ENCODE measurements at places on chromosomes 16 and 17. TPM values are rescaled to one million over a fixed set of nuclear protein-coding genes. Genes with fewer than 3 reads are reported as not detected.
A peak's percentile ranks its signal among the peaks of the same experiment; 100 is the strongest.

GRCh38 chr17:57537524-57538410, 207.3 kb downstream of the CCDC182 start:
- no peak for DNase-seq
- H3K36me3 ChIP-seq = no peaks in the 10 kb centered on the region
- peaks cover 27% of the 10 kb centered on the region for H3K4me1 ChIP-seq
- H3K27me3 ChIP-seq = no peaks in the 10 kb centered on the region

Gene MMP2
- total RNA-seq = 280 TPM

- no peaks in the 10 kb centered on the region for H3K27me3 ChIP-seq
- no peaks in the 10 kb centered on the region for H3K36me3 ChIP-seq
- H3K4me1 ChIP-seq = no peaks in the 10 kb centered on the region
- H3K27ac ChIP-seq = no peak overlapping the region
Measured at GRCh38 chr17:34511931-34512330, 67.5 kb upstream of the TMEM132E start.

Gene PPP1R1B
- 8.4 TPM for total RNA-seq

GRCh38 chr16:81635063-81635937, 143.8 kb upstream of the PLCG2 start:
- peaks cover 26% of the 10 kb centered on the region for H3K4me1 ChIP-seq
- no peaks in the 10 kb centered on the region for H3K36me3 ChIP-seq
- no peak overlapping the region for H3K27ac ChIP-seq
- H3K27me3 ChIP-seq = no peaks in the 10 kb centered on the region
- no peak for DNase-seq

- H3K27ac ChIP-seq = no peak overlapping the region
- H3K27me3 ChIP-seq = no peaks in the 10 kb centered on the region
- no peaks in the 10 kb centered on the region for H3K4me1 ChIP-seq
- no peaks in the 10 kb centered on the region for H3K36me3 ChIP-seq
- H3K4me3 ChIP-seq = no peak overlapping the region
Measured at GRCh38 chr17:33124871-33125551, 133.4 kb downstream of the SPACA3 start.

Gene KRTAP3-1
- total RNA-seq = not detected

Gene SHCBP1
- total RNA-seq = 0.36 TPM

Gene TBC1D3H
- total RNA-seq = not detected

DNA sequence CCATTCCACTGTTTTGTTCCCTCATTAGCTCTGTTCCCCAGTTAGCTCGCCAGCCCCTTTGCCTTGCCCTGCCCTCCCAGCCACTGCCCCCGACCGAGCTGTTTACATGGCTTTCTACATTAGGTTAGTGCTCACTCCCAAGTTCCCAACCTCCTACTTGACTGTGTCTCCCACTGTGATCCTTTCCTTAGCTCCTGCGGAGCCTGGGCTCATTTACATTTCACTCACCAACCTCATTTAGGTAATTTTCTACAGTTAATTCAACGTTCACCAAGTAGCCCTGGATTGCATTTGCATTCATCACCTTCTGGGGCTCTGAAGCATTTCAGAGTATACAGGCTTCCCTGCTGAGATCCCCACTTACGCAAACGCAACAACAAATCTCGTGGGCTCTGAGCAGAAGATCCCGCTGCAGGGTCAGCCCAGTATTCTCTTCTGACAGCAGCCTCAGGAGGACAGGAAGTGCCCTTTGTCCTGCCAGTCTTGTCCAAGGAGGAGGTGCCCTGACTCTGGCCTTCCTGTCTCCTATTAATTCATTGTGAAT, 325.8 kb upstream of the CCL2 start:
- no peaks in the 10 kb centered on the region for H3K36me3 ChIP-seq
- peaks cover 8% of the 10 kb centered on the region for H3K27me3 ChIP-seq
- H3K4me3 ChIP-seq = no peak overlapping the region
- H3K4me1 ChIP-seq = no peaks in the 10 kb centered on the region
- H3K27ac ChIP-seq = no peak overlapping the region

Gene B4GALNT2
- total RNA-seq = not detected

- H3K27ac ChIP-seq = no peak overlapping the region
- peaks cover 4% of the 10 kb centered on the region for H3K4me1 ChIP-seq
- DNase-seq = peak; percentile 70
- no peaks in the 10 kb centered on the region for H3K27me3 ChIP-seq
Measured at GRCh38 chr16:58409316-58409973, 17.2 kb downstream of the GINS3 start.

GRCh38 chr17:45971698-45972141, 27.3 kb upstream of the STH start:
- no peaks in the 10 kb centered on the region for H3K36me3 ChIP-seq
- no peak overlapping the region for H3K27ac ChIP-seq
- DNase-seq = no peak
- peaks cover 12% of the 10 kb centered on the region for H3K4me1 ChIP-seq
- H3K4me3 ChIP-seq = no peak overlapping the region

DNA sequence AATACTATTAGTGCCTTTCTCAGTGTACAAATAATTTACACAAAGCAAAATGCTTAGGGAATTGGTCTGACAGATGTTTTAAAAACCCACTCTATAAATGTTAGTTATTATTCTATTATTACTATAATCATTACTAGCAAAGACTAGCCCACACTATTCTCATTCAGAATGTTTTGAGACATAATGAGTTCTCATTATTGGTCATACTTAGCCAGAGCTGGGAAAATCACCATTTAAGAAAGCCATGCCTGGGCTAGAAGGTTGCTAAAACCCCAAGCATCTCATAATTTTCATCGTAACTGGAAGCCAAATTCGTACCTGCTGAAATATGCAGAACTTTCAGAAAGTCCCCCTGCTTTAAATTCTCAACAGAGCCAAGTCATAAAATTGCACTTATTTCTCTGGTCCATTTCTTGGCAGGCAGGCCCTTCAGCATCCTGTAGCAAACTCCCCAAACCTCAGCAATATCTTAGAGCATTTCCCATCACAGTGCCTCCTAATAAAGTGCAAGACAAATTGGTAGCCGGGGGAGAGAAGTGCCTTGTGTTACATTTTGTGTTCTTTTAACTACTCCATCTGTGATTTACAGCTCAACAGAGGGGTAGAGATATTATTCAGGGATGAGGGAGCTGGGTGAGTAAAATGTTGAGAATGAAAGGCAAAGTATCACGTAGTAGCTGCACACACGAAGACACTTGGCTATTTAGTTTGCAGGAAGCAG, 79.8 kb upstream of the ADAMTS18 start:
- no peaks in the 10 kb centered on the region for H3K27me3 ChIP-seq
- no peaks in the 10 kb centered on the region for H3K4me1 ChIP-seq
- H3K4me3 ChIP-seq = no peak overlapping the region
- DNase-seq = no peak
- H3K27ac ChIP-seq = no peak overlapping the region

GRCh38 chr17:72338847-72339790, 218.3 kb downstream of the SOX9 start:
- DNase-seq = no peak
- H3K27ac ChIP-seq = no peak overlapping the region
- peaks cover 27% of the 10 kb centered on the region for H3K4me1 ChIP-seq
- H3K27me3 ChIP-seq = peaks cover 4% of the 10 kb centered on the region
- no peaks in the 10 kb centered on the region for H3K36me3 ChIP-seq

Gene CDR2L
- total RNA-seq = 10.5 TPM

- H3K4me3 ChIP-seq = no peak overlapping the region
- peaks cover 70% of the 10 kb centered on the region for H3K4me1 ChIP-seq
- DNase-seq = peak; percentile 68
- H3K27me3 ChIP-seq = no peaks in the 10 kb centered on the region
- H3K27ac ChIP-seq = peak overlapping the region; percentile 58
Measured at GRCh38 chr17:66507103-66507923, 204.9 kb downstream of the PRKCA start.

DNA sequence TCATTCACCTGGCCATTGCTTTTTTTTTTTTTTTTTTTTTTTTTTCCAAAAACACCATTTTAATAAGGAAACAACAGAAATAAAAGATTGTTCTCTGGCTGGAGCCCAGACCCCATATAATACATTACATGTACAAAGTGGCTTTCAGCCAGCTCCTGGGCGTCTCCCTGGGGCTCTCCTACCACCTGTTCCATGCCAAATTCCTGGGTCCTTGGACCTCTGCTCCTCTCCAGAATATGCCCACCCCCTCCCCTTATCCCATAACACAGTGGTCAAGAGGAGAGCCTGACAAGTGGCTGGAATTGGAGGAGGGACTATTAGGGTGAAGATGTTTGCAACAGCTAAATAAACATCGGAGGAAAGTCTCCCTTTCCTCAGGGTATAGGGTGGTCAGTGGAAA, 3.6 kb upstream of the PHF12 start:
- no peak overlapping the region for H3K27ac ChIP-seq
- H3K4me1 ChIP-seq = peaks cover 10% of the 10 kb centered on the region

DNA sequence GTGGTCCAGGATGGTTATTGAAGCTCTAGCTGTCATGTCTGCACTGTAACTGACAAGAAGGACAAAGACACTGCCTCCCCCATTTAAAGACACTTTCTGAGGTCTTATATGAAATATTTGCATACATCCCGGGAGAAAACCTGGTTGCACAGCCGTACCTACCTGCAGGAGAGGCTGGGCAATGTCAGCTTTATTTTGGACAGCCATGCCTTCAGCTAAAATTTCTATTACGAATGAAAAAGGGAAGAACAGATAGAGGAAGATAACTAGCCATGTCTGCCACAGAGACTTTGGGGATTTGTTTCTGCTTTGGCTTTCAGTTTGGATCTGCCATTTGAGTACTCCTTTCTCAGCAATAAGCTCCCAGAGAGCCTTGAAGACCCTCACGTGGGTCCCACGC, 19.0 kb downstream of the SLC7A6 start:
- DNase-seq = no peak
- H3K4me3 ChIP-seq = no peak overlapping the region
- H3K27ac ChIP-seq = peak overlapping the region; percentile 31
- H3K4me1 ChIP-seq = no peaks in the 10 kb centered on the region
- no peaks in the 10 kb centered on the region for H3K36me3 ChIP-seq
- H3K27me3 ChIP-seq = no peaks in the 10 kb centered on the region

Gene UBB
- 892 TPM for total RNA-seq

GRCh38 chr16:81590714-81591544, 146.3 kb downstream of the CMIP start:
- peaks cover 10% of the 10 kb centered on the region for H3K4me1 ChIP-seq
- no peak for DNase-seq
- no peaks in the 10 kb centered on the region for H3K27me3 ChIP-seq
- H3K4me3 ChIP-seq = no peak overlapping the region
- H3K36me3 ChIP-seq = no peaks in the 10 kb centered on the region

Gene IL4R
- total RNA-seq = 149 TPM

Gene CLEC18A
- total RNA-seq = 0.66 TPM

DNA sequence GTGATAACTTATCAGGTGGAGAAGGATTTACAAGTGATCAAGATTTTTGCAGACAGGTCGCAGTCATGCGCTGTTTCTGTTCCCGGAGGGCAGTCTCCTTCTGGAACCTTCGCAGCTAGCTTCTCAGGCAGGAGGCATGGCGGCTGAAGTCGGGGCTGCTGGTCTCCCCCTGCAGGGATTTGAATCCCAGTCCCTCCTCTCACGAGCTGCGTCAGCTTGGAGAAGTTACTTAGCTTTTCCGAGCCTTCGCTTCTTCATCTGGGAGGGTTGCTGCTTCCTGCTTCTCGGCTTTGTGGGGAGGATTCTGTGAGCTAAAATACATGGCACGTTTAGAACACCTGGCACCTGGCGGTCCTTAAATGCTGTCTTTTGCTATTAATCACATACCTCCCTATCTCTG, 287.8 kb upstream of the FOXF1 start:
- H3K4me3 ChIP-seq = no peak overlapping the region
- H3K27ac ChIP-seq = peak overlapping the region; percentile 40
- H3K36me3 ChIP-seq = no peaks in the 10 kb centered on the region
- no peaks in the 10 kb centered on the region for H3K27me3 ChIP-seq

Measured in sigmoid colon (tissue), 7 donors.